ENCODE measurements at places on chromosomes 12 and 14. TPM values are rescaled to one million over a fixed set of nuclear protein-coding genes. Genes with fewer than 3 reads are reported as not detected.
A peak's percentile ranks its signal among the peaks of the same experiment; 100 is the strongest.

DNA sequence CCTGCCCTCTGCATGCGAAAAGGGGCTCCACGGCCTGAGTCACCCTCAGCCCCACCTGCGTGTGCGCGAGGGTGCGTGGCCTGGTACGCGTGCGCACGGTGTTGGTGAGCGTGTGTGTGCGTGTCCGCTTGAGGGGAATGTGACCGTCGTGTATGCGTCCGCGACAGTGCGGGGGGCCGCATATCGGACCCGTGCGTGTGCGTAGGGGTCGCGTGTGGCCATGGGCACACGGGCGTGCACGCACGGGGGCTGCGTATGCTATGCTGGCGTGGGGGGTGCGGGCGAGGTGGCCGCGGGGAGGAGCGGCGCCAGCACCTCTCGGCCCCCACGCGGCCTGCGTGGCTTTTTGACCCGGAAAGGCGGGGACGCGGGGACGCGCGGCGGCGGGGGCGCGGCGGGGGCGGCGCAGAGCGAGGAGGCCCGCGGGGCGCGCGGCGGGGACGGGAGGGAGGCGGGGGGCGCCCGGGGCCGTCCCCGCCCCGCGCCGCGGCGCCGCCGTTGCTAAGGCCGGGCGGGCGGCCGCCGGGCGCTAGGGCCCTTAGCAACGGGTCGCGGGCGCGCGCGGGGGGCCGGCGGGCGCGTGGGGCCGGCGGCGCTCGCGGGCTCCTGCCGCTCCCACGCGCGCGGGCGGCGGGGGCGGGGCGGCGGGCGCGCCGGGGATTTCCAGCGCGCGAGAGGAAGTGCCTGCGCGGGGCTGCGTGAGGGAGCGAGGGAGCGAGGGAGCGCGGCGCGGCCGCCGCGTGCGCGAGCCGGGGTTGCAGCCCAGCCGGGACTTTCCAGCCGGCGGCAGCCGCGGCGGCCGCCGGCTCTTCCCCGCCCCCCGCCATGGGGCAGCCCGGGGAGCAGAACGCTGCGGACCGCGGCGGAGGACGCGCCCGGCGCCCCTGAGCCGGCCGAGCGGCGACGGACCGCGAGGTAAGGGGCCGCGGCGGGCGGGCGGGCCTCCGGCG lies at the start of gene TRAF3:
Gene TRAF3, plus strand, starts transcription at position 689 of the 950 bp plus-strand sequence. CDS start 92,753 bp downstream, outside the sequence.
- peaks cover 15% of the 10 kb centered on the region for H3K27me3 ChIP-seq
- peaks cover 30% of the 10 kb centered on the region for H3K4me1 ChIP-seq
- peak; percentile 65 for DNase-seq
- H3K27ac ChIP-seq = no peak within 1 kb of the TSS

DNA sequence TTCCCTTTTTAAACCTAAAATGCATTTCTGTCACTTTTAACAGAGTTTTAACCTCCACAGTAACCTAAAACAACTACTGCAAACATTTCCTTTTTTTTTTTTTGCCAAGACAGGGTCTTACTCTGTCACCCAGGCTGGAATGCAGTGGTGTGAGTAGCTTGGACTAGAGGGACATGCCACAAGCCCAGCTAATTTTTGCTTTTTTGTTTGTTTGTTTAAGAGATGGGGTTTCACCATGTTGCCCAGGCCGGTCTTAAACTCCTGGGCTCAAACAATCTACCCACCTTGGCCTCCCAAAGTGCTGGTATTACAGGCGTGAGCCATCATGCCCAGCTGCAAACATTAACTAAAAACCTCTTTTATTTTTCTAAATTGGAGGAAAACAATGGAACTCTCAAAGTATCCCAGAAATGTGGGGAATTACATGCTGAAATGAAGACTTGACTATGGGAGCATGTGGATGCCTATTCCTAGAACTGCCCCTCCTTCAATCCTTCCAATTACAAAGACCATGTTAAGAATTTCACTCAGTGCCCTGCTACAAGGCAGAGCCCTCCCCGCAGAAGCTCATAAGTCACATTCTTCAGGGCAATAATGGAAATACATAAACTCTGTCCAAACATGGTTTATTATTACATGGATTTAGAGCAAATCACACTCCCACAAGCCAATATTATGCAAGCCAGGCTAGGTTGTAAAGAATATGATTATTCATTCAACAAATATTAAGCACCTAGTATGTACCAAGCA lies 66.9 kb downstream of the C12orf56 start:
- no peaks in the 10 kb centered on the region for H3K27me3 ChIP-seq
- peak; percentile 52 for DNase-seq
- H3K27ac ChIP-seq = peak overlapping the region; percentile 56
- peaks cover 19% of the 10 kb centered on the region for H3K4me1 ChIP-seq

DNA sequence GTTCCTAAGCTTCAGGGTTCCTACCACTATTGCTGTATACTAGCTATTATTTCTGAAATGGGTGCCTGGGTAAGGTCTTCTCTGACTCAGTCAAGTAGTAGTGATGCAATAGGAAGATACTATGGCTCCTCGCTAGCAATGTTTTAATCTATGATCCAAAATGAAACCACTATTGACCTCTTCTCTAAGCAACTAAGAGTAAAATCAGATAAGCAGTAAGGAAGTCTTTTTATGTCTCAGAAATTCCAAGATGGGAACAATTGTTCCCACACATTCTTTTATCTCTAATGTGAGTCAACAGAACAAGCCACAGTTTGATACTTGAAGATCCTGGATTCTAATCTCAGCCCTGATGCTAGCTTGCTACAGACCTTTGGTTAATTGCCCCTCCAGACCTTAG lies 45.1 kb downstream of the AREL1 start:
- no peaks in the 10 kb centered on the region for H3K27me3 ChIP-seq
- H3K4me3 ChIP-seq = no peak overlapping the region
- H3K27ac ChIP-seq = no peak overlapping the region
- H3K36me3 ChIP-seq = peaks cover 35% of the 10 kb centered on the region
- DNase-seq = no peak

GRCh38 chr12:95239216-95239615 lies 21.6 kb downstream of the VEZT start:
- no peaks in the 10 kb centered on the region for H3K27me3 ChIP-seq
- H3K27ac ChIP-seq = no peak overlapping the region
- H3K36me3 ChIP-seq = no peaks in the 10 kb centered on the region
- DNase-seq = no peak

- peaks cover 11% of the 10 kb centered on the region for H3K36me3 ChIP-seq
- H3K27me3 ChIP-seq = no peaks in the 10 kb centered on the region
- H3K4me3 ChIP-seq = no peak overlapping the region
- H3K4me1 ChIP-seq = peaks cover 9% of the 10 kb centered on the region
- no peak for DNase-seq
Observed at GRCh38 chr12:47783024-47783755, 10.2 kb downstream of the SLC48A1 start.

GRCh38 chr12:98401427-98401826 lies 114.0 kb upstream of the TMPO start:
- H3K27me3 ChIP-seq = no peaks in the 10 kb centered on the region
- DNase-seq = no peak
- no peaks in the 10 kb centered on the region for H3K36me3 ChIP-seq
- no peak overlapping the region for H3K4me3 ChIP-seq

DNA sequence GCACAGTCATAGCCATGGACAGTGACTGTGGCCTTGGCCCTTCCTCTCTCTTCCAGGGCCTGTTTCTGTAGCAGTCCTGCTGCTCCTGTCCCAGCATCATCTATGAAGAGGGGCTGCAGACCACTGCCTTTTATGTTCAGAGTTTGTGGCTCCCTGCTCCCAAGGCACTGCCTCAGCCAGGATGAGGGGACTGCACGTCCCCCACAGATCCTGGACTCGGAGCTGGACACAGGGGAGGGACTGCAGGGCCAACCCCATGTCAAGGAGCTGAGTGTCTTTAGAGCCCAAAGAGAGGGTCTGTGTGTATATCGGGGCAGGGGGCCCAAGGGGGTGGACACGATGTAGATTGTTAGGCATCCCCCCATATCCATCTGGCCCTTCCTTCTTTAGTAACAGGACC lies 60.6 kb upstream of the DIO3 start:
- H3K4me3 ChIP-seq = no peak overlapping the region
- no peaks in the 10 kb centered on the region for H3K27me3 ChIP-seq
- H3K4me1 ChIP-seq = peaks cover 9% of the 10 kb centered on the region
- no peak overlapping the region for H3K27ac ChIP-seq
- no peak for DNase-seq
- H3K36me3 ChIP-seq = no peaks in the 10 kb centered on the region

DNA sequence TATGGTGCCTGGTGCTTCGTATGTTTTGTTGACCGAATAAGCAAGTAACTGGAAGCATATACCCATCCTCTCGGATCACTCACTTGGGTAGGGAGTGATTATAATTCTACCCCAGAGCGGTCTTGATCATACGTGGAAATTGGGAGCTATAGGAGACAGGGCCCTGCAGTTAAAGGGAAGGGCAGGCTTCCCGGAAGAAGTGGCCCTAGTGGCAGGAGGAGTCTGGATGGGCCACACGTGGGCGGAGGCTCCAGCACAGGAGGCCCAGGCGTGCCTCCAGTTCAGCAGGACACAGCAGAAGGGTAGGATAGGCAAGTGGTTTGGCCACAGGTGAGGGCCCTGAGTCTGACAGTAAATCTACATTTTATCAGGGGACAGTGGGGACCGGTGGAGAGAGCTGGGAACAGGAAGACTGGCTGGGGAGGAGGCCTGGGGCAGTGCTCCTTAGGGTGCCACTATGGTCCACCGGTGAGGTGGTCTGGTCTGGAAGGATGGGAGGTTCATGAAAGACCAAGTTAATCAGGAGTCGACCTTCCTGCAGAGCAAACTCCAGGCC lies 23.5 kb upstream of the YY1 start:
- DNase-seq = no peak
- H3K36me3 ChIP-seq = no peaks in the 10 kb centered on the region
- H3K27me3 ChIP-seq = no peaks in the 10 kb centered on the region
- peak overlapping the region; percentile 97 for H3K27ac ChIP-seq

The ANHX gene
- total RNA-seq = not detected

The MYO1H gene
- total RNA-seq = not detected
